Left lung (tissue), 14 donors: ENCODE measurements at places on chromosomes 3 and 15. TPM values are rescaled to one million over a fixed set of nuclear protein-coding genes. Genes with fewer than 3 reads are reported as not detected.

Gene TM2D3
- total RNA-seq: 43.7 TPM

Gene GLT8D1
- total RNA-seq: 58.6 TPM

Gene UBR1
- total RNA-seq: 28.6 TPM

Gene ROPN1B
- 0.29 TPM for total RNA-seq

Gene SPTBN5
- total RNA-seq: 4.8 TPM

Gene FETUB
- not detected for total RNA-seq
